ENCODE measurements at places on chromosomes 1 and 21.
A peak's percentile ranks its signal among the peaks of the same experiment; 100 is the strongest.

- peak; percentile 87 for DNase-seq
Observed at GRCh38 chr1:198156745-198157240, at the start of gene NEK7. Gene NEK7 (plus strand): TSS chr1:198156998. CDS start chr1:198232581, 75,583 bp downstream.

- DNase-seq = no peak
Observed at GRCh38 chr1:64051796-64052195, 151.6 kb upstream of the UBE2U start.

GRCh38 chr21:34790834-34791233, 122.0 kb downstream of the CLIC6 start:
- no peak for DNase-seq

GRCh38 chr1:186220067-186220466, 155.0 kb downstream of the TPR start:
- no peak for DNase-seq

GRCh38 chr1:150076066-150076465, 8.5 kb downstream of the VPS45 start:
- DNase-seq = no peak

DNA sequence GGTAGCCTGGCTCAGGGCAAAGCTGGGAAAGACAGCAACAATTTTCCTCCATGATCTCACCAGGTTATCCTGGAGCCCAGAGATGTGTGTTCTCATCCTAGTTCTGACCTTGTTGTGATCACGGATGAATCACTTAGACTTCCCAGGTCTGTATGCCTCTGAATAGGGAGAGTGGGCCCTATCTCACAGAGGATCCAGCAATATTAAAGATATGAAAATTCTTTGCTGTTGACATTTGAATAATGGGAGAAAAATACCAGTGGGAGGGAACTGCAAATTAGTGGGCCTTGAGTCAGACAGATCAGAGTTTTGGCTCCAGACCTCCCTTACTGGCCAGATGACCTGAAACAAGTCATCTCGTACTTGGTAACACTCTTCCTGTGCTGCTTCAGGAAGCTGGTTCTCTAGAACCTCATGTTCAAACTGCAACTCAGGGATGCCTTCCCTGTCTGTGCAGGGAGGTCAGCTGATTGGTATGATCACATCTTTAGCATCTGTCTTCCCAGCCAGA, 32.8 kb upstream of the RNF19B start:
- no peak for DNase-seq

- DNase-seq = no peak
Observed at GRCh38 chr21:36994501-36995158, 11.9 kb upstream of the RIPPLY3 start.

- DNase-seq = no peak
Observed at GRCh38 chr1:91891454-91891853, 5.5 kb upstream of the TGFBR3 start.

DNA sequence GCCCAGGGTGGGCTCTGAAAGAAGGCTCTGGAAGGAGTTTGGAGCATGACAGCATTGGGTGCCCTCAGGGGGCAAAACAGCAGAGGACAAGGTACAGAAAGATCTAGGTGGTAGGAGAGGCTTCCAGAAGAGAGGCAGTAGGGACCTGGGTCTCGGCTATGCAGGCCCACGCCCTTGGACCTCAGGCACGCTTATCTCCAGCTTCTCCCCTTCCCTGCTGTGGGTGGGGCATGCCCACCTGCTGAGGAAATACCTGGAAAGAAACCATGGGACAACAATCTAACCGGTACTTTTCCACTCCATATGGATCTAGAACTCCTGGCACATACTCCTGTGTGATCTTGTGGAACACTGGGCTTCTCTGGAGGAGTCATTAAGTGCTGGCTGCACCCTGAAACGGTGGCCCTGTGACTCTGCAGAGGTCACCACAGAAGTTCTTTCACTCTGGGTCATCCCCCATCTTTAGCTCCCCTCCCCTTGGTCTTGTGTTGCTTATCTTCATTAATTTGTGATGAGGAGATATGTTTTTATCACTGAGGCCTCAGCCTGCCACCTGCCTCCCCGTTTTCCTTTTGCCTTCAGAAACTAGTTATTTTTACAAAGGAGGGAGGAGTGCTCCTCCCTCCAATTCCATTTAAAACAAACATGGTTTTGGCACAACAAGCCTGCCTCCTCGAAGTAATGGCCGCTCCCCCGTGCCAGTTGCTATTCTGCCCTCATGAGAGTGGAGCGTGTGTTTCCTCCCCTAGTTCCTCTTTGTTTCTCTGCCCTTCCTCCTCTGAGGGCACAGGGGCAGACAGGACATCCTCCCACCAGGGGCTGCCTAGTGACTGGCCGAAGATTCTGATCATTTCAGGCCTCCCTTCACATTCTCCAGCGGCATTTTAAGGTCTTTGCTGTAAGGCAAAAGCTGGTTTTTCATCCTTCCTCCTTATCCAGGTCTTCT, 78.0 kb upstream of the ATP5PO start:
- DNase-seq = peak; percentile 79

GRCh38 chr1:176864211-176864610, 300.3 kb downstream of the ASTN1 start:
- DNase-seq = no peak

DNA sequence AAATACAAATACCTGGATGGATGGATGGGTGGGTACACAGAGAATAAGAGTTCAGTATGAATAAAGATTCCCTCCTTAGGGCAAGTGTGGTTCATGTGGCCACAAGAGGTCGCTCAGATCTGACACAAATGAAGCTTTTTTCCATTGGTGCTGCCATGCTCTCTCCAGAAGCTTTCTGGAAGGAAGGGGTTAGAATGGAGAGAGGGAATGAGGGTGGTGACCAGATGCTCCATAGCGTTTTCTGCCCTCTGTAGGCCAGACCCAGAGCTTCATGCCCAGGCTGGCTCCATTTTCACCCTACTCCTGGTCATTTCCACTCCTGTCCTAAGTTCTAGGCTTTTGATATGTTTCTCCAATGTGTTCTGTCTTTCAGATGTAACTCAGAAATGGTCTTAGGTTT, 3.3 kb upstream of the FCRL6 start:
- peak; percentile 74 for DNase-seq

DNA sequence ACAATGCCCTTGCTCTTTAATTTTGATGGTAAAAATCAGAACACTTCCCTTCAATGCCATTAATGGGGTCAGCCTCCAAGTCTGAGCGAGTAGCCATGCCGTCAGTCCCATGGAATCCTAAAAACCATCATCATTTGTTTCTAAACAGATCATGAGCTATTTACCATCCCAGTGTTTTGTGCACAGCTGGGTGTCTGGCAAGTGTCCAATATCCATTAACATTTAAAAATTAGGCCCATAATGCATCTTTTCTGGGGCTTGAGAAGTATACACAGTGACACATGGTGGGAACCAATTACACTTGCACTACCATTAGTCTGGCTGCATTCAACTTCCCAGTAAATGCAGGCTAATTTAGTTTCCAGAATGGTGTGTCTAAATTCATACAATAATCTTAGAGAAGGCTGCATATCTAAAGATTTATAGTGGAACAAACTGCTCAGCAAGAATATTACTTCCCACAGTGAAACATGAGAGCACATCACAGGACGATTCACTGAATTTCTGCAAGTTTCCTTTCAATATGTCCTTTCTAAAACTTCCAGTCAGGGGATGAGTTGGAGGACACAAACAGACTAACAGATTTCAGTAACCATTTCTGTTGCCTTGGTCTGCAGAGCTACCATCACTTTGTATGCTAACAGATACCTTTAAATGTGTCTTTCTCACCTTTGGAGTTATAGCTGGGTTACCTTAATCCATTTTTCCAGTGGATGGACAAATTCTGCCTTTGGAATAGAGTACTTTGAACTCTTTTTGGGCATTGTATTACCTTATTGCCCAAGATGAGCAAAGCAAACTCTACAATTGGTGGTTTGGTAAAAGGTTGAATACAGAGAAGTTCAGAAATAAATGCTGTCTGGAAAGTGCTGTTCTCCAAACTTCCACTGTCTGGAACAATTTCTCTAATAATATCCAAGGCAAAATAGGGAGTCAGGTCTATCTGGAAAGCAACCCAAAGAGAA, 258.0 kb downstream of the PTBP2 start:
- DNase-seq = no peak

DNA sequence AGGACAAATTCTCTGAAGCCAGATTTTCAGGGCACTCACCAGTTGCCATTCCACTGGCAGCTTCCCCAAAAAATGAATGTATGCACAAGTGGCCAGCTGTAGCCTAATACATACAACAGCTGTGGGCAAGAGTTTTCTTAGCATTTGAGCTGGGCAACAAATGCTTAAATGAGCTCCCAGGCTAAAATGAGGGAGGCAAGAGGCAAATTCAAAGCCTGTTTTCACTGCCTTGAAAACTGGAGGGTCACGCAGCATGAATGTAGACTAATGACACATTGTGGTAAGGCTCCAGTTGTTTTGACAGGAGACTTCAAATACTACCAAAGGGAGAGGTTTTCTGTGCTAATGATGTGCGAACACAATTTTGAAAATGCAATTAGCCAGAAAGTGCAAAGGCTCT, 88.2 kb downstream of the TIAM1 start:
- DNase-seq = no peak

- no peak for DNase-seq
Observed at GRCh38 chr1:24659166-24659904, 16.2 kb downstream of the SRRM1 start.

DNA sequence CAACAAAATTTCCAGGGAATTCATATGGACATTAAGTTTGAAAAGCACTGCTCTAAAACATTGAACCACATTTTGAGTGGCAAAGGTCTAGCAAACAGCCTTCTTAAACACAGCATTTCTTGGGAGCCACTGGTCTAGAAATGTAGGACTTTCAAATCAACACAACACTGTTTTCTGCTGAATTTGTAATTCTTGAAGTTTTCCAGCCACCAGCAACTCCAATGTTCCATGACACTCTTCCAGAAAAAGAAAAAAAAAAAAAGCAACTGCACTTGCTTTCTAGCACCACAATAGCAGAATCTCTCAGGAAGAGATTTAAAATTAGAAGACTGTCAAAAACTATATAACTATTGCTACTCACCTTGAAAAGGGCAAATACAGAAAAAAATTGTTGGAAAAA, 4.5 kb downstream of the SYDE2 start:
- no peak for DNase-seq

DNA sequence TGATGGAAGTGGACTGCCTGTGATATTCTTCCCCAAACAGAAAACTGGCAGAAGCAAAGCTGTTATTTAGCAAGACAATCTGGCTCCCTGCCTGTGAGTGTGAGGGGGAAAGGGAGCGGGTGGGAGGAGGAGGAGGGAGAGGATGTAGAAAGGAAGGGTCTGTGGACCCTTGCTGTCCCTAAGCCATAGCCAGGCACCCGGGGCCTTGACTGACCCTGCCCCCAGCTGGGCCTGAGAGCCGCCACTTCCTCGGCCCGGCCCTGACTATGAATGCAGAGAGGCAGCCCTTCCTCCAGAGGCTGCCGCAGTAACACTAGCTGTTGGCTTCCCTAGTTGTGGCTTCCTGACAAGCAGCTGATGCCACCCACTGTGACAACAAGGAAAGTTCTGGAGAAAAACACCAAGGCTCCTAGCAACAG, 13.9 kb downstream of the PLA2G2F start:
- peak; percentile 45 for DNase-seq

Measured in NB4 (cell line).